Fibroblast of upper back skin (primary cell): ENCODE measurements at places on chromosomes 2 and 18.

DNA sequence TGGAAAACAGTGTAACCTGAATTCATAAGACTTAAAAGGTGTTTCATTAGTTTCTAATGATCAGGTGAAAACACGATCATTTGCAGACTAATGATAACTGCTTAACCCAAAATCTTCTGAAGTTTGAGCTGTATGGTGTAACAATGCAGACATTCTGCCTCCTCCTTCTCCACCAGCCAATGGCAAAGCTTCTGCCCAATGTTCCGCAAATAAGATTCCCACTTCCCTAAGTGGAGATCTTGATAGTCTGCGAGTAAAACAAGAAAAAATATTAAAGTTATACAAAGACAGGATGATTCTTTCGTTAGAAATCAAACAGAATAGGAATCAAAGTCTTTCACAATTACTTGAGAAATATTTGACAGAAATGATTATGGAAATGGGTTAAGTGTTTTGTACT lies 8.1 kb downstream of the C2orf42 start:
- DNase-seq, result no peak

- peak; percentile 28 for DNase-seq
Measured at GRCh38 chr2:226403369-226403768, 396.3 kb downstream of the IRS1 start.

DNA sequence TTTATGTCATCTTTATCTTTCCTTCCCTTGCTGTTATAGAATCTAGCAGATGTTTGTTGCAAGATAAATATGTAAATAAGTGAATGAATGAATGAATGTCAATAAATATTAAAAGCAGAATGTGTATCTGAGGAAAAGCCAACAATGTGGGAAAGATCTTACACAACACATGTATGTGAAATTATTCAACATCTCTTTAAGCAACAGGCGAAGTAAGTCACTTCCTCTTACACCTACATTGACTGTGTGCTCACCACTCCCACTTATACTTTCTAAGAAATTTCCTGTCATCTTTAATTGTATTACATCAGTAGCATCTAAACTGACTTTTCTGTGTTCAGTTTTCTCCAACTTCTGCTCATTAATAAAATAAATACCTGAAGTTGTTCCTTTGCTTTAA lies 43.0 kb downstream of the RAD51AP2 start:
- DNase-seq, result no peak

DNA sequence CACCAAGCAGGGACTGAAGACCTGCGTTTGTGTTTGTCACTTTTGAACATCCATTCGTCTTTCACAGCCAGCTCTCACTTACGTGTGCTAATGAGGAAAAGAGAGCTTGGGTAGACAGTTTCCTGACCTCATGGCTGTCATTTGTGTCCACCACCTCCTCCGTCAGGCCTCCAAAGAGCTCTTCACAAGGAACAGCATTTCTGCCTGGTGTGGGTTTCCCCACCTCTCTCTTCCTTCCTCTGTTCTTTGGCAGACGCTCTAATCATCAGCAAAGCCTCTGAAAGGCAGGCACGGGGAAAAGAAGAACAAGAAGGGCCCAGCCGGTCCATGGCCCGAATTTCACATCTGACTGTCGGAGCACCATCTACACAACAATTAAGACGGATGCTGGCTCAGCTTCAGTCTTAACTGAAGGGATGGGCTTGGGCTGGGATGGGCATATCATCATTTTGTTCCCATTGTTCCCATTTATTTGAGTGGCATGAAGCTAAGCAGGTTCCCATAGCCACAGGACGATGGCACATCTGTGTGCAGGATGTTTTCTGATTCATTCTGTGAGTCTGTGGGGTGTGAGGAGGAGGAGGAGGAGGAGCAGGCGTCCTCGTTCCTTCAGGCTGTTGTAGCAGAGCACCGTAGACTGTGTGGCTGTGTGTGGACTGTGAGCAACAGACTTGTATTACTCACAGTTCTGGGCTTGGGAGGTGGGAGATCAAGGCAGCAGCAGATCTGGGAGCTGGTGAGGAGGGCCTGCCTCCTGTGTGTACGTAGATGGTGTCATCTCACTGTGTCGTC lies 66.4 kb downstream of the TSHZ1 start:
- DNase-seq, result peak; percentile 84

GRCh38 chr2:196931555-196931954 lies 5.0 kb upstream of the PGAP1 start:
- no peak for DNase-seq

- peak; percentile 33 for DNase-seq
Measured at GRCh38 chr2:128498589-128498988, 179.9 kb upstream of the HS6ST1 start.

DNA sequence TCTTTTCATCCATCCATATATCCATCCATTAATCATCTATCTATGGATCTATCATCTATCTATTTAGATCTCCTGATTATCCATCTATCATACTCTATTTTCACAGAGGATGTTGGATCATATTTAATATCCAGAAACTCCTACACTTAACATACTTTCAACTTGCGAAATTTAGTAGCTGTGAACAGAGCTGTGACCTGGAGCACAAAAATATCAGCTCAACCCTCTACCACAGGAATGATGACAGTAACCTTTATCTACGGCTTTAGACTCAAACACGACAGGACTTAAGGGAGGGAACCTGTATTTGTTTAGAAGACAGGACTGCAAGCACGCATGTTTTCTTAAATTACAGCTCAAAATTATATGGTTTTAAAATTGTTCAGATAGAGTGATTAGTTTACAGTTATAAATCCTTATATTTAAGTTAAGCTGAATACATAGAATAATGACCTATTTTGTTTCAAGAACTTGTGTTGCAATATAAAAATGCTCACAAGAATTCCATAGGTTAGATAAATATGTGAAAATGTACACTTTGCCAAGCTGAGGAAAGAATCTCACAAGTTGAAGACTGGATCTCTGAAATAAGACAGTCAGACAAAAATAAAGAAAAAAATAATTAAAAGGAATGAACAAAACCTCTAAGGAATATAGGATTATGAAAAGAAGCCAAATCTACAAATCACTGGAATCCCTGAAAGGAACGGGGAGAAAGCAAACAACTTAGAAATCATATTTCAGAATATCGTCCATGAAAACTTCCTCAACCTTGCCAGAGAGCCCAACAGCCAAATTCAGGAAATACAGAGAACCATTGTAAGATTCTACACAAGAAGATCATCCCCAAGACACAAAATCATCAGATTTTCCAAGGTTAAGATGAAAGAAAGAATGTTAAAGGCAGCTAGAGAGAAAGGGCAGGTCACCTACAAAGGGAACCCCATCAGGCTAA lies 142.0 kb downstream of the COL6A3 start:
- peak; percentile 72 for DNase-seq
